Mesendoderm (in vitro differentiated cells): ENCODE measurements at places on chromosomes 6 and 20.

- no peak for DNase-seq
- H3K36me3 ChIP-seq: no peaks in the 10 kb centered on the region
- no peaks in the 10 kb centered on the region for H3K27me3 ChIP-seq
- no peak overlapping the region for H3K27ac ChIP-seq
- no peaks in the 10 kb centered on the region for H3K4me1 ChIP-seq
These were observed 21.0 kb upstream of the IYD start for GRCh38 chr6:150347845-150348244.

DNA sequence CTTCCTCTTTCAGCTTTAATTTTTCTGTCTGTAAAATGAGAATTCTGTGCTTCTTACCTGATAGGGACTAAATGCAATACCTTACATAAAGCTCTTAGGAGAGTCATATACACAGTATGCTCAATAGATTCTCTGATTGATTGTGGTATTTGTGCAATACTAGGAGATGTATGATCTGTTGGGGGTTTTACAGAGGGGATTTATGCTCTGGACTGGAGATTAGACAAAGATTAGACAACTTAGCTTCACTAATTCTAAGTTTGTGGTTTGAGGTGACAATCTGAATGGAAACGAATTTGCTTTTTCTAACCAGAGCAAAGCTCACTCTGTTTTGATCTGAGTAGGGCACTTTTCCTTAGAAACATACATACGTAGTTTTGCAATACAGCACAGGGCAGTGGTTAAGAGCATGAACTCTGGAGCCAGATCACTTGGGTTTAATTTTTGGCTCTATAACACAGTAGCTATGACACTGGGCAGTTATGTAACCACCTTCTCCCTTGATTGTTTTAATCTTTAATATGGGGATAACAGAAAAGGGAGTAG lies 126.2 kb downstream of the RNF144B start:
- no peak for DNase-seq
- no peak overlapping the region for H3K4me3 ChIP-seq
- H3K27me3 ChIP-seq: no peaks in the 10 kb centered on the region
- no peaks in the 10 kb centered on the region for H3K4me1 ChIP-seq
- no peak overlapping the region for H3K27ac ChIP-seq

GRCh38 chr20:63290677-63291472 lies 2.1 kb upstream of the COL20A1 start:
- peaks cover under 1% of the 10 kb centered on the region for H3K27me3 ChIP-seq
- peak; percentile 63 for DNase-seq
- no peak overlapping the region for H3K27ac ChIP-seq
- no peak overlapping the region for H3K4me3 ChIP-seq
- peaks cover 5% of the 10 kb centered on the region for H3K36me3 ChIP-seq

DNA sequence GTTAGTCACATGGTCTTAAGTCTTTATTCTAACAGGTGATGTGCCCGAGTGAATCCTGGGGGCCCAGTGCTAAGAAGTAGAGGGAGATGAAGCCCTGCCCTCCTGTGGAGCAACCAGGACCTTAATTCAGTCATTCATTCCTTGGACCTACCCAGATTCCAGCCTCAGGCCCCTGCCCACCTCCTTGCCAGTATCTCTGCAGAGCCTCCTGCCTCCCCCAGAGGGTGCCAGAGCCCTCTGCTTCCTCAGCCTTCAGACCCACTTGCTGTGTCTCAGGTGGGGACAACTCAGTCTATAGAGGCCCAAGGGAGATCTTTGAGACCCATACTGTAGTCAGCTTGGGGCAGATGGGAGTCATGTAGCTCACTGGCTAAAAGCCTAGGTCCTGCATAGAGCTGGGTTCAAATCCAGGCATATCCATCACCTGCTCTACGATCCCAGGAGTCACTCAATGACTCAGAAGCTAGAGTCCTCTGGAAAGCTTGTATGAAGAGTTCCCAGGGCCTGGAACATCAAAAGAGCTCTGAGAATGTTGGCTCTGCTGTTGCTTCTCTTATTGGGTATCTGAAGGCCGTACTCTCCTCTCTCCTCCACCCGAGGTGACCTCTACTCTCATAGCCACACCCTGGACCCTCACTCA lies 3.9 kb upstream of the SIGLEC1 start:
- no peaks in the 10 kb centered on the region for H3K36me3 ChIP-seq
- H3K27me3 ChIP-seq: no peaks in the 10 kb centered on the region
- H3K4me3 ChIP-seq: no peak overlapping the region
- no peak overlapping the region for H3K27ac ChIP-seq
- DNase-seq: peak; percentile 80

GRCh38 chr6:153162172-153162571 lies 31.1 kb upstream of the RGS17 start:
- no peaks in the 10 kb centered on the region for H3K36me3 ChIP-seq
- H3K4me3 ChIP-seq: no peak overlapping the region
- no peak overlapping the region for H3K27ac ChIP-seq
- DNase-seq: no peak
- H3K4me1 ChIP-seq: no peaks in the 10 kb centered on the region

DNA sequence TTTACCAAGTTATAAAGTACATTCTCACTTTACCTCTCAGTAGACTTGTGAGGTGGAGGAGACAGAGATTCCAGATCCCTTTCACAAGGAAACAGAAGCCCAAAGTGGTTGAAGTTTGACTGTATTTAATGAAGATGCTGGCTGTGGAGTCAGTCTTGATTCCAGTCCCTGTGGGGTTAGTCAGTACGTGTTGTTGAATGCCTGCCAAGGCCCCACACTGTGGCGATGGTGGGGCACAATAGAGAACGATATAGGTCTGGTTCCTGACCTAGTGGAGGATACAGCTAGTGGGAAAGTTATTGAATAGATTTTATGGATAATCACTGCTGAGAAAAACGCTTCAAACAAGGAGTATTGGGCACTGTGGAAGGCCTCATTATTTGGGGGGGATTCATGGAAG lies 71.4 kb downstream of the LRRC1 start:
- H3K4me1 ChIP-seq: no peaks in the 10 kb centered on the region
- DNase-seq: no peak
- H3K4me3 ChIP-seq: no peak overlapping the region
- H3K27me3 ChIP-seq: no peaks in the 10 kb centered on the region
- H3K36me3 ChIP-seq: no peaks in the 10 kb centered on the region

DNA sequence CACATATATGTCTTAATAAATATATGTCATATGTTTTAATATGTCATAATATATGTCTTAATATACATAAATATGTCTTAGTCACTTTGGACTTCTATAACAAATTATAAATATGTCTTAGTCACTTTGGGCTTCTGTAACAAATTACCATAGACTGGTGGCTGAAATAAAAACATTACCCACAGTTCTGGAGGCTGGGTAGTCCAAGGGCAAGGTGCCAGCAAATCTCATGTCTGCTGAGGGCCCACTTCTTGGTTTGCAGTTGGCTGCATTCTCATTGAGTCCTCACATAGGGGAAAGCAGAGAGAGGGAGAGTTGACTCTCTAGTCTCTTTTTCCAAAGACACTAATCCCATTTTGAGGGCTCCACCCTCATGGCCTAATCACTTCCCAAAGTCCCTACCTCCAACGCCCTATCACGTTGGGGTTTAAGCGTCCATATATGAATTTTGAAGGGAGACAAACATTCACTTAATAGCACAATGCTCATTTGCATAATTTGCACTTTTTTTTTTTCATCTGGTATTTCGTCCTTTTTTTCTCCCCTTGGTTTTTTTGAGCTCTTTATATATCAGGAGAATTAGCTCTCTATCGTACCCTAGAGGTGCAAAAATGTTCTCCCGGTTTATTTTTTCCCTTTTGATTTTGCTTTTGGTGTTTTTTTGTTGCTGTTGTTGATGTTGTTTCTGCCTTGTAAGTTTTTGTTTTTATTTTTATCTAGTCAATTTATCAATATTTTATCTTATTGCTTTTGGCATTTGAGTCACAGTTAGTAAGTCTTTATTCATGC lies 266.4 kb downstream of the PLCB1 start:
- H3K27ac ChIP-seq: no peak overlapping the region
- H3K27me3 ChIP-seq: no peaks in the 10 kb centered on the region
- H3K4me1 ChIP-seq: no peaks in the 10 kb centered on the region
- no peak overlapping the region for H3K4me3 ChIP-seq
- peak; percentile 6 for DNase-seq

DNA sequence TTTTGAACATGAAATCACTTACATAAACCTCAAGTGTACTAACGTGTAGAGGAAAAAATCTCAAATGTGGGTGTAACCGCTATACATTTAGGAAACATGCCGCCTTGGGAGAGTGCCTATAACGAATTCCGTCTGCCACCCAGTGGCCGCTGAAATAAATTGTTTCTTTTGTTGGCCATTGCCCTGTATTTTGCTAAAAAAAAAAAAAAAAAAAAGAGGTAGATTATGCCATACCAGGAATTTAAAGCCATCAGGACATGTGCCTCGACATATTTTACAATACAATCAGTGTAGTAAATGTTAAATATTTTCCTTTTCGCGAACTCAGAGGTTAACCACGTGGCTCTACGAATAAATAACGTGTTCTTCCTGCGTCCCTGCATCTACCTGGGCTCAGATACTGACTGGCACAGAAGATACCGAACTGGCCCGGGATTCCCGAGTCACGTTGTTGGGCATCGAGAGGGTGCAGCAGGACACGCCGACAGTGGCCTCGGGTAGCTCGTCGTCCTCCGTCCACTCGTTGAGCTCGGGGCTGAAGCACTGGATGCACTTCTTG lies 14.3 kb downstream of the KLHL31 start:
- H3K27ac ChIP-seq: no peak overlapping the region
- DNase-seq: peak; percentile 81
- H3K4me3 ChIP-seq: peak overlapping the region; percentile 29
- H3K4me1 ChIP-seq: no peaks in the 10 kb centered on the region
